LoVo (cell line): ENCODE measurements at places on chromosomes 12 and 14.

DNA sequence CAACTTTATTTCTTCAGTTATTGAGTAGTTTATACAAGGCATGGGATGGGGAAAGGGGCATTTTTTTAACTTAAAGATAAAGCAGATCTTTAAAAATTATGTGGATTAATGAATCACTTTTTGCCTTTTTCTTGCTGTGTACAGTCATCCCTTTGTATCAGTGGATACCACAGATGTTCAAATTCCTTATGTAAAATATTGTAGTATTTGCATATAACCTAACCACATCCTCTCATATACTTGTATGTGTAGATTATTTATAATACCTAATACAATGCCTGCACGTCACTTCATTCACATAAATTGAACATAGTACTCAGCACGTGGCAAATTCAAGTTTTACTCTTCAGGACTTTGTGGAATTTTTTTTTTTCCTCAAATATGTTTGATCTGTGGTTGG is 66.5 kb upstream of the MON2 start:
- DNase-seq, result no peak

DNA sequence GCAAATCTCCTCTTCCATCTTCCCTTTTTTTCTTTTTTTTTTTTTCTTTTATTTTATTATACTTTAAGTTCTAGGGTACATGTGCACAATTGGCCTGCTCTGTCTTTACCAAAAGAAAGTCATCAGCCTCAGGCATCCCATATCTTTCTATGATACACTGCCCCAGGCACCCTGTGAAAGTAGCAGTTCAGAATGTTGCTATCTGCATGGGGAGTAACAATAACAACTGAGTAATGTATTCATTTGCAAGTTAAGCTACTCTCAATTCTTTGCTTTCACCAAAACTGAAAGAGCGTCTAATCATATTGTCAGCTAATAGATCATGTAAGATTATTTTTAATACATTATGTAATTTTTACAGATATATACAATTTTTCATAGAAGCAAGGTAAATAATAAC is 13.5 kb upstream of the GCH1 start:
- DNase-seq, result no peak

DNA sequence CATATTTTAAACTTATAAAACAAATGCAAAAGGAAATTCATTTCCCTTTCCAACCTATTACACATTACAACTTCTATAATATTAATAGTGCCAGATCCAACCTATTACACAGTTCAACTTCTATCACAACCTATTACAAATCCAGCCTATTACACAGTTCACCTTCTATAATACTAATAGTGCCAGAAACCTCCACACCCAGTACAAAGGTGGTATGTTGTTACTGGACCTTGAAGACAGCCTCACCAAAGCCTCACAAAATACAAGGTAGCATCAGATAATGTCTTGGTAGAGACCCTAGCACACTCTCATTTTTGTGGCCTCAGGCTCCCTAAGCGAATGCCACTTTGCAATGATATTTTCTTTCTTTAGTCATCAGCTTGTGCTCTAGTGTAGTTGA is 68.7 kb upstream of the PELI2 start:
- no peak for DNase-seq

DNA sequence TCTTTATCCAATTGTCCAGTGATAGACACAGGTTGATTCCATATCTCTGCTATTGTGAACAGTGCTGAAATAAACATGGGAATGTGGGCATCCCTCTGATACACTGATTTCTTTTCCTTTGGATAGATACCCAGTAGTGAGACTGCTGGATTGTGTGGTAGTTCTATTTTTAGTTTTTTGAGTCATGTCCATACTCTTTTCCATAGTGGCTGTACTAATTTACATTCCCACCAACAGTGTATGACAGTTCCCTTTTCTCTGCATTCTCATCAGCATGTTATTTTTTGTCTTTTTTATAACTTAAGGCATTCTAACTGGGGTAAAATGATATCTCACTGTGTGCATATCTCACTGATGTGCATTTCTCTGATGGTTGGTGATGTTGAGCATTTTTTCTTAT is 24.8 kb upstream of the VASH1 start:
- DNase-seq, result no peak

GRCh38 chr14:35140718-35141581 is 18.6 kb downstream of the PRORP start:
- no peak for DNase-seq

GRCh38 chr12:57874166-57875108 is 27.9 kb upstream of the CTDSP2 start:
- DNase-seq, result no peak

- no peak for DNase-seq
Measured at GRCh38 chr14:68603533-68604360, 189.1 kb downstream of the ZFP36L1 start.

DNA sequence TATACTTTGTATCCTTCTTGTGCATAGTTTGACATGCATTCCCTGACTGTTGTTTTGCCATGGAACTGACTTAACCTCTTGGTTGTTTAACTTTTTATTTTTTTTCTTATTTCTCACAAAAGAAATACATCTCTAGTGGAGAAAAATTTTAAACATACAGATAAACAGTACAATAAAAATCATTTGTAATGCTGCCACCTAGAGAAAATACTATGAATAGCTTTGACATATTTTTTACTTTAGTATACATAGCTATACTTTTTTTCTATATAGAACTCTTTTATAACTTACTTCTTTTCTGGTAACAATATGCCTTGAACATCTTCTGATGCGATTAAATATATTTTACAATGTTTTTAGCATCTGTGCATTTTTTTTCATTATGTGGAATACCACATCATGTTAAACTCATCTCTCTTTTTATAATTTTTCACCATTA is 184.5 kb downstream of the AKAP6 start:
- peak; percentile 31 for DNase-seq
